ENCODE measurements at places on chromosomes 4 and X.

- no peak for ATAC-seq
Measured at GRCh38 chr4:94559351-94559806, 107.6 kb downstream of the PDLIM5 start.

GRCh38 chr4:80207172-80207583 is 9.9 kb downstream of the PRDM8 start:
- no peak for ATAC-seq

- ATAC-seq: peak; percentile 19
Measured at GRCh38 chr4:150173432-150173861, 95.2 kb downstream of the DCLK2 start.

GRCh38 chrX:48936429-48937053 is 17.7 kb upstream of the PIM2 start:
- peak; percentile 10 for ATAC-seq

DNA sequence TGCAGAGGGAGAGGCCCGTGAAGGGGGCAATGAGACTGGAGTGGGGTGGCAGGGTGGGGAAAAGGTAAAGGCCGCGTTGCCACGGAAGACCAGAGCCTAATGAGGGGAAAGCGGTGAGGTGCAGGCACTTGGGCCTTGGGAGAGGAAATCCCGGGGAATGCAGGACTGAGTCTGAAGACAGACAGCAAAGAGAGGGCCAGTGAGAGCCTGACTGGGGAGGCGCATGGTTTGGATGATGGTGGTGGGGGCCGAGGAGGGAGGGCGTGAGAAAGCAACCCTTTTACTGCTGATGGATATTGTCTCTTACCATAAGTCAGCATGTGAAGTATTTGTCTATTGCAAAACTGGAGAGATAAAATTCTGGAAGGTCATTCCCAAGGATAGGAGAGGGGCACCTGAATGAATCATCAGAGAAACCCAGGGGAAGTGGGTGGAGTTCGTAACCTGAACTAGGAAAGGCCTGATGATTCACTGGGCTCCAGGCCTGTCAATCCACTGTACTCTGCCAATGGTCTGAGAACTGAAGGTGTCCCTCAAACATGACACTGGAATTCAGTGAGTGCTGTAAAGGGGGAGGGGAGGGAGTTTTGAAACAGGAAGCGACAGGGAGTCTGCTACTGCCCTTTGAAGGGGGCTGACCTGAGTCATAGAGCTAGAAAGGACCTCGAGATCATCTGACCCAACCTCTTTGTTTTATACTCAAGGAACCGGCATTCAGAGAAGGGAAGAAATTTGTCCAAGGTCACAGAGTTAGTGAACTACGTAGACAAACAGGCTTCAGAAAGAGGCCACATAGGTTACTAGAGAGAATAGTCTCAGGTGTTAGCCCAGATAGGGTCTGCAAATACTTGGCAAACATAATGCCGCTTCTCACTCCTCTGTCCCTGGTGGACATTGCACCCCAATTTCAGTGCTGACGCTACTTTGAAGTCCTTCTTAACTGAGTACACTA is 52.2 kb downstream of the NALF2 start:
- peak; percentile 37 for ATAC-seq

- no peak for ATAC-seq
Measured at GRCh38 chr4:164943192-164943591, 34.3 kb downstream of the TRIM61 start.

DNA sequence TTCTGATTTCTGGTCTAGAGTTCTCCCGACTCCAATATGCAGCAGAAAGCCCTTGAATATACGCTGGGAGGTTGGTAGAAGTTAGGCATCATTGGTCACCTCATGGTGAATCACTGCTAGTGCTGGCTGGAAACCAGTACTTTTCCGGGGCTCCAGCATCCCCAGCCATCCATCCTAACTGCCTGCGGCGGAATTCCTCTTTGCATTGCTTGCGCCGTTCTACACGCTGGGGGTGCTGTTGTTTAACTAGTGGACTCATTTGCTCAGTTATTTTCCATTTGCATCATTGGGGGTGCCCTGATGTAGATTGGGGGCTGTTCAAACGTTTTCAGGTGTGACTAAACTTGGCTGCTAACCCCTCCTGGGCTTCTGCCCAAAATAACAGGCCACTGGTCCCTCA is 23.3 kb upstream of the GPR50 start:
- no peak for ATAC-seq

GRCh38 chrX:150035531-150035930 is 97.2 kb upstream of the EOLA2 start:
- ATAC-seq: no peak

DNA sequence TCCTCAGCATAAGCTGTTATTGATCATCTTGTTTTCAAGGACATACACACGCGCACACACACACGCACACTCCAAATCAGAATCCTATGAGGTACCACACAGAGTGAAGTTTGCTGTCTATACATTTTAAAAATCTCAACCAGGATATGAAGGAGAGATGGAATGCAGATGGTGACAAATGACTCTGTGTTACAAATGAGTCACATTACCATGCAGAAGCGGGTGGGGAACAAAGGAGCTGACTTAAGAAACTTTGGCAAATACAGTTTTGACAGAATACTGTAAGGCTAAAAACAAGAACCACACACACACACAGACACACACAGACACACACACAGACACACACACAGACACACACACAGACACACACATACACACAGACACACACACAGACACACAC is 81.7 kb downstream of the RELL1 start:
- ATAC-seq: no peak

GRCh38 chr4:7427361-7427760 is 7.4 kb downstream of the PSAPL1 start:
- ATAC-seq: no peak

DNA sequence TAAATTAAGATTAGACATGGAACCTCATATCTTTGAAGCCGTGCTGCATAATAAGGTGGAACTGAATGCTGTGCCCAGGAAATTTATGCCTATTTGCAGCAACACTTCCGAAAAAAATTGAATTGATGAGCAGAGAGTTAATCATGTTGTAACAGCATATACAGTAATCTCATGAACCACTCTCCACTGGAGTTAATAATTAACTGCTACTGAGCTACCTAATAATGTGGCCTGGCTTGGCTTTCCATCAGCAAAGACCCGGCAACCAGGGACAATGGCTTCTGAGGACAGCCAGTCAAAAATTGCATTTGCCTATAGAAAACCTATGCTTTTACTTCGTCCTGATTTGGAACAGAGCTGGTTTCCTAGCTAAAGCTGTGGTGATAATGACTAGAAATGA is 63.8 kb upstream of the GATB start:
- ATAC-seq: no peak

GRCh38 chrX:8815460-8816065 is 14.4 kb upstream of the FAM9A start:
- ATAC-seq: no peak

All from gastroesophageal sphincter (tissue), 4 donors.